ENCODE measurements at places on chromosomes 16 and 17.

DNA sequence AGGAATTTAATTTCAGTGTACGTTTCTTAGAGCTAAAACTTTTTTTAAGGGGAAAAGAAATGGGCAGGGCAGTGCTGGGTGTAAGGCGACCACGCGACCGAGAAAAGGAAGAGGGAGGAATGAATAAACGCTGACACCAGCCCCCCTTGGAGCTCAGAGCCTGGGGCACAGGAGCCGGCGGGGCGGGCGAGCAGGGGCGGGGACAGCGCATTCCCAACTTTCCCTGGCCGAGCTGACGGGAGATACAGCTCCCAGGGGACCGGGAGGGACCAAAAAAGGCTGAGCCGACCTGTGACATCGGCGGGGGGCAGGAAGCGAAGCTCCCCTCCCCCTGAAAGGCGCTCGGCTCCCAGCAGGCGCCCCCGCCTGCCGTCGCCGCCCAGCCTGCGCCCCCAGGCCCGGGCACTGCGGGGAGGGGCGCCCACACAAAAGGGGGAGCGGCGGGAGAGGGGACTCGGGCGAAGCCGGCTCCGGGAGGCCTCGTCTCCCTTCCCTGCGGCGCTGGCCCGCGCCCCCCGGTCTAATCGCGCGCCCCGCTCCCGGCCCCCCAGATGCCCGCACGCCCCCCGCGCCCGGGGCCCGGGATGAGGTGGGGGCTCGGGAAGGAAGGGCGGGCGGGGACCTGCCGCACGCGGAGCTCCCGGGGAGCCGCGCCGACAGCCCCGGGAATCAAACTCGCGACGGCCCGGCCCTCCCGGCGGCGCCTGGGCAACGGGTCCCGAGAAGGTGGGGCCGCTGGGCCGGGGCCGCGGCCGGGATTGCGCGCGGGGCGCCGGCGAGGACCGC, 622 bp downstream of the CUEDC1 start:
- DNase-seq = no peak

DNA sequence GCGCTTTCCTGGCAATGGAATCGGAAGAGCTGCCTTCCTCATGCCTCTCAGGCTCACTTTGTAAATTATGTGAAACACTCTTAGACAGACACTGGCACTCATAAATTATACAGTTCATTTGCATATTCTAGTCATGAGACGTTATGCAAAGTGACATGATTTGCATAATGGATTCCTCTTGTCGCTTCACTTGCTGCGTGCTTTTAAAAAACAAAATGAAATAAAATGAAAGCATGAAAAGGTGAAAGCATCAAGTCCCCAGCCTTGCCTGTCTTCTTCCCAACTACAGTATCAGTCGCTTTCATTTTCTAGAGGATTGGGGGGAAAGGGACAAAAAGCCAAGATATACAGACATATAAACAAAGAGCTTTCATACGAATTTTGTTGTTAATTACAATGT, 252.8 kb upstream of the PMFBP1 start:
- DNase-seq = no peak

DNA sequence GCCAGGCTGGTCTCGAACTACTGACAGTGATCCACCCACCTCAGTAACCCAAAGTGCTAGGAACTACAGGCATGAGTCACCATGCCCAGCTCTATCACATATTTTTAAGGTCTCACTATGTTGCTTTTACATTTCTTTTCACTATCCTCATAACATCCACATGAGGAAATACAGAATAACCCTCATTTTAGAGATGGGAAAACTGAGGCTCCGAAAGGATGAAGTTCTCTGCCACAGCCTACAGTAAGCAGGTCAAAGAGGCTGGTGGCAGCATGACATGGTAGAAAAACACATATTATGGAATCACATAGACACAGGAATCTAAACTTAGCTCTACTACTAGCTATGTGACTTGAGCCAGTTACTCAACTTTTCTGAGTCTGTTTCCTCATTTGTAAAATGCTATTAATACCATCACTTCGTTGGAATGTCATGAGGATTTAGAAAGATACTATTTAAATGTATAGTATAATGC, 32.2 kb downstream of the APPBP2 start:
- no peak for DNase-seq

GRCh38 chr17:73710095-73710592, 65.9 kb upstream of the SDK2 start:
- peak; percentile 10 for DNase-seq

DNA sequence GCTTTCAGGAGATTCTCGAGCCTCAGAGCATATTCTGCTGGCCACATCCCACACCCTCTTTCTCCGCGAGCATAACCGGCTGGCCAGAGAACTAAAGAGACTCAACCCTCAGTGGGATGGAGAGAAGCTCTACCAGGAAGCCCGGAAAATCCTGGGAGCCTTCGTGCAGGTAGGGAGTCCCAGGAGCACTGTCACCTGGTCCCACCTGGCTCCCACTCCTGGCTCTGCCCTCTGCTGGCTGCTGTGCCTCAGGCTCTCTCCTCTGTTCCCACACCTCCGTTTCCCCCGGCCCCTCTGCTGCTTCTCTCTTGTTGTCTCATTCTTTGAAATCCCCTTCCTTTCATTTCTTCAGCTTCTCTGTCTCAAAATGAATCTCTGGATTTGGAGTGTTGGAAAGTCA, 16.4 kb downstream of the LPO start:
- no peak for DNase-seq

- no peak for DNase-seq
Observed at GRCh38 chr16:19805459-19806162, 79.0 kb downstream of the GPRC5B start.

GRCh38 chr17:2800367-2800766, 4.1 kb downstream of the RAP1GAP2 start:
- DNase-seq = no peak

DNA sequence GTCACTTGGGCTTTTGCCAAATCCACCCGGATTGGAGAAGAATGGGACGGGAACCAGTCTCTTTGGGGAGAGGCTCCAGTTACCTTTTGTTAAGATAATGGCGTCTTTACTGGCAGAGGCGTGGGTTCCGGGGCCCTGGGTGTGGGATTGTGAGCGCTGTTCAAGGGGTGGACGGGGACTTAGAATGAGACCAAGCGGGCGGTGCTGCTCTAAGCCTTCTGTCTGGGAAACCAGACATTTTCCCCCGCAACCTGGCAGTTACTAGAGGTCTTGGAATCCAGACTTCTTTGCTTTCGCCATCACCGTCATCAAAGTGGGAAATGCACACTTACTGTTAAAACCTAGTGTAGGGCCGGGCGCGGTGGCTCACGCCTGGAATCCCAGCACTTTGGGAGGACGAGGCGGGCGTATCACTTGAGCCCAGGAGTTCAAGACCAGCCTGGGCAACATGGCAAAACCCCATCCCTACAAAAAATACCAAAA, 706 bp downstream of the TEN1 start:
- no peak for DNase-seq

DNA sequence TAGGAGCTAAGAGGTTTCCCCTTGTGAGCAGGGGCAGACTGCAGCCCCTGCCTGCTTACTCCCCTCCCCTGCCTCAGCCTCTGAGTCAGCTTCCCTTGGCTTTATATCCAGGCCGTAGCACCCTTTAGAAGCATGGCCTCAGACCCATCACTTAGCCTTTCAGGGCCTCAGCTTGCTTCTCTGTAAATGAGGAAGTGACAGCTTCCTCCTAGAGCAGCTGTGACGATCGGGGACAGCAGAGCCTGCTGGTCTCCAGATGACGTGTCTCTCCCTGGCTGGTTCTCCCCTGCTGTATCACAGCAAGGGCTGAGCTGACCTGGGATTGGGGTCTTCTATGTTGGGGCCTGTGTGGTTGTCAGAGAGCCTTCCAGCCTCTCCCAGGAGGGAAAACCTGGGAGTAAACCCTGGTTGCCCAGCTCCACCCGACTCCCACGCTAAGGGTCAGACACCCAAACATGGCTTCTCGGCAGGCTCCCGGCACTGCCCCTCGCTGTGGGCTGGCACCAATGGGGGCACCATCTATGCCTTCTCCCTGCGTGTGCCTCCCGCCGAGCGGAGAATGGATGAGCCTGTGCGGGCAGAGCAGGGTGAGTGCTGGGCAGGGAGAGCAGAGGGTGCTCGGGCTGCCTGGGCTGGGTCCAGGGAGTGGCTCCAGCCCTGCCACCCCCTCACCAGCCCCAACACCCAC, 16.3 kb upstream of the MYO15B start:
- DNase-seq = peak; percentile 94

DNA sequence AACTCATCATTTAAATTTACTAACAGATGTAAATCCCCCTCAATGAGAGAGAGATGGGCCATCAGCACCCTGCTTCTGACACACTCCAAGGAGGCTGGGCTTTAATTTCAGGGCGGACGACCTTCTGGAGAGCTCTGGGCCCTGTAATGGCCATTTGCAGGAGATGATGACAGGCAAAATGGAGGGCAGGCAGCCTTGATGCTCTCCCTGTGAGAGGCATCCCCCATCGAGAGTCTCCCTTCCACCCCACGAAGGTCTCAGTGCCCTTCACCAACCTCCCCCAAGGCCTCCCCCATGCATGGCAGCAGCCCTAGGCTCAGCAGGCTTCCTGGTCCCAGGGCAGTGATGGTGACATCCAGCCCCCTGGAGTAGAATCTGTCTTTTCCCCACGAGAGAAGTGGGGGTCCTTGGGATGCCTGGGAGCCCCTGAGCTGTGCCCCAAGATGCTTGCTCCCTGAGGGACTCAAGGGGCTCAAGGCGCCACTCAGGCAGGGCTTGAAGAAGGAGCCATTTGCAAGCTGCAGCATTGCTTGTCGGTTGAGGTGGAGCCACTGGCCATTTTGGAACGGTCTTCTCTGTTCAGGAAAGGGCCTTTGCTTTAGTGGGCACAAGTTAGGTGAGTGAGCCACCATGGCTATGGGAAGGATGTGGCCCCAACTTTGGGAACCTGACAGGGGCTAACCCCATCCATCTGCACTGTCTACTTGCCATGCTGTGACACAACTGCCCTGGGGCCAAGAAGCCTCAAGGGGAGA, 82.6 kb downstream of the C16orf78 start:
- no peak for DNase-seq

DNA sequence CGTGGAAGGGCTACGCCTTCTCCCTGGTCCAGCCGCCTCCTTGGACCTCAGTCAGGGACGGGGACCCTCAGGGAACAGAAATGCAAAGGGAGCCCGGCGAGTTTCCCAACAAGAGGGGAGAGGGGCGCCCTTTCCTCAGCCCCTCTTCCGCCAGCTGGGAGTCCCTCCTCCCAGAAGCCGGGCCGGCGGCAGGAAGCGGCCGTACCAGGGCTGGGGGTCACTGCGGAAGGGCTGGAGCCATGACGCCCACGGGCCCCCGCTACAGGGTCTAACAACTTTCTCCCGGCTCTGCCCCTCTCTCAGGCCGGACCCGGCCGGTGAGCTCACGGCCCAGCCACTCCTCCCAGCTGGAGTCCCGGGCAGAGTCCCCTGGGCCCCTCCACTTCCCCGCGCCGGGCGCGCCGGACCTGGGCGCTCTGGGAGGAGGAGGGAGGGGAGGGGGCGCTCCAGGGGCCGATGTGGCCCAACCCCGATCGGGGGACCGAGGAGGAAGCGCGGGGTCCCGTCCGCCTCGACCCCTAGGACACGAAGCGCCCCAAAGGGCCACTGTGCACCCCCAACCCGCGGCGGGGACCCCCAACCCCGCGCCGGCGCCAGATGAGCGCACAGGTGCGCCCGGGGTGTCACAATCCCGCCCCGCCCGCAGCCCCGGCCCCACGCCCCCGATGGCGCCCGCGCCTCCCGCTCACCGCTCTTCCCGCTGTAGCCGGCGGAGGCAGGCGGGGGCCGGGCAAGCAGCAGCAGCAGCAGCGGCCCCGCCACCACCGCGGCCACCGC, 578 bp downstream of the PGAP6 start:
- DNase-seq = no peak

GRCh38 chr17:73401911-73402310, 90.1 kb upstream of the CDC42EP4 start:
- DNase-seq = no peak

DNA sequence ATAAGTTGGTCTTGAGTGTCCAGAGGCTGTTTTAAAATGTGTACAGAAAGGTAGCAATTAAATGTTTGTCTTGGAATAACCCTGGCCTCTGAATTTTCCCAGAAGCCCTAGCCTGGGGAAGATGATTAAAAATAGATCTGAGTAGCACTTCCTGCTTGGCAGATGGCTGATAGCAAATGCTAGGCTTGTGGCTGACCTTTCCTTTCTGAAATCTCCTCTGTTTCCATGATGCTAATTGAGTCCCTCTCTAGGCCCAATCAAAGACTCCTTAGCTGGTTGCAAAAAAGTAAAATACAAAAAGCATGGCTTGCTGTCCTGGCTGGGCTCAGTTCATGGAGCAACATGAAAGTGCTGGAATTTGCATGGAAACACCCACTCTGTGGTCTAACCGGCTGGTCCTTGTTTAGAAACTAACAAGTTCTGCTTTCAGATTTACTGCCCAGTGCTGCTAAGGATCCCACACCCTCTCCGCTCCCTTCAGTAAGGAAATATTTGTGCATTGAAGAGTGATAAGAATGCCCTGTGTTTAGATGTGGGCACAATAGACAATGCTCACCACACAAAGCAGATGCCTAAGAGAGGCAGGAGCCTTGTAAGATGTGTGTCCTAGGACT, 40.8 kb downstream of the YPEL2 start:
- DNase-seq = no peak

DNA sequence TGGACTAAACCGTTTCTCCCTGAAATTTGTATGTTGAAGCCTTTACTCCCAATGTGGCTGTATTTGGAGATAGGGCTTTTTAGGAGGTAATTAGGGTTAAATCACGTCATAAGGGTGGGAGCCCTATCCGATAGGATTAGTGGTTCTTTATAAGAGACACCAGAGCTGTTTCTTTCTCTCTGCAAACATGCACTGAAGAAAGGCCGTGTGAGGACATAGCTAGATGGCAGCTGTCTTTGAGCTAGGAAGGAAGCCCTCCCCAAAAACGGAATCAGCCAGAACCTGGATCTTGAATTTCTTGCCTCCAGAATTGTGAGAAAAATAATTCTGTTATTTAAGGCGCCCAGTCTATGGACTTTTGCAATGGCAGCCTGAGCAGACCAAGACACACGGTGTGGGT, 14.1 kb downstream of the ODF4 start:
- no peak for DNase-seq

DNA sequence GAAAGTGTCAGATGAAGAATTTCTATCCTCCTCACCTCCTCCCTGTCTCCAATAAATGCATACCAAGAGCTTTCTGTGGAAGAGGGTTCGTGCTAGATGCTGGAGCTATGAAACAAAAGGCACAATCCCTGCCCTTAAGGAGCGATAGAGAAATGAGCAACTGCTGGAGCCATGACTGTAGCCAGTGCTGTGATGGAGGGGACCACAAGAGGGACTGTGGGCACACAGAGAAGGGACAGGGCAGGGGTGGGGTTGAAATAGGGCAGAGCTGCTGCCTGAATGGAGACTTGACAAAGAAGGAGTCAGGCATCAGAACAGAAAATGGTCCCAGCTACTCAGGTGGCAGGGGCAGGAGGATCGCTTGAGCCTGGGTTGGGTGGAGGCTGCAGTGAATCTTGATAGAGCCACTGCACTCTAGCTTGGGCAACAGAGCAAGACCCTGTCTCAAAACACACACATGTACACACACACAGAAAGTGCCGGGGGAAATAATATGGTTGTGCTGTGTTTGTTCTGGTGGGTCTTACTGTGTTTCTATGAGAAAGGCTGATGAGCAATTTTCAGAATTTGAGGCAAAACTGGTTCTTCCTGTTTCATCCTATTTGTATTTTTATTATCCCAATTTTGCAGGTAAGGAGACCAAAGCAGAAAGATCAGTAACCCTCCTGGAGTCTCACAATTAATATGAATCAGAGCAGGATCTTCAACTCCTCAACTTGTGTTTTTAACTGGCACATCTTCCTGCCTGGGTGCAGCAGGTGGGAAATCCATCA, 16.5 kb downstream of the TMEM98 start:
- no peak for DNase-seq

- no peak for DNase-seq
Observed at GRCh38 chr16:69494991-69495392, 70.6 kb downstream of the CYB5B start.
